Activated CD4-positive, alpha-beta T cell treated with anti-CD3 and anti-CD28 coated beads for 4 hours (primary cell): ENCODE measurements at places on chromosomes 16 and 17.

DNA sequence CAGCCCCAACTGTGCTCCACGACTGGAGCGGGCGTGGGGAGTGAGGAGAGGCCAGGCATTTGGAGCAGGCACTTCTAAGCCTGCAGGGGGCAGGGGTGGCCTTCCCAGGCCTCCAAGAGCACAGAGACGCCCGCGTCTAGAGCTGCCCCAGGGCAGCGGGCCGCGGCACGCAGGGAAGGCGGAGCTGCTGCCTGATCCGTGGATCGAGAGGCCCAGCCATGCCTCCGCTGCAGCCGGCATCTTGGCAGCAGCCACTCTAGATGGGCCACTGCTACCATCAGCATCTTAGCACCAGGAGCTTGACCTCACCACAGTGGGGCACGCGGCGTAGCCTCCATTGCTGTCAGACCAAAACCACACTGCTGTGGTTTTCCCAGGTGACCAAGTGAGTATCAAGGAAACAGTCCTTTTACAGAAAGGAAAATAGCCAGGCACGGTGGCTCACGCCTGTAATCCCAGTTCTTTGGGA lies 20.4 kb upstream of the WDR45B start:
- DNase-seq, result no peak

DNA sequence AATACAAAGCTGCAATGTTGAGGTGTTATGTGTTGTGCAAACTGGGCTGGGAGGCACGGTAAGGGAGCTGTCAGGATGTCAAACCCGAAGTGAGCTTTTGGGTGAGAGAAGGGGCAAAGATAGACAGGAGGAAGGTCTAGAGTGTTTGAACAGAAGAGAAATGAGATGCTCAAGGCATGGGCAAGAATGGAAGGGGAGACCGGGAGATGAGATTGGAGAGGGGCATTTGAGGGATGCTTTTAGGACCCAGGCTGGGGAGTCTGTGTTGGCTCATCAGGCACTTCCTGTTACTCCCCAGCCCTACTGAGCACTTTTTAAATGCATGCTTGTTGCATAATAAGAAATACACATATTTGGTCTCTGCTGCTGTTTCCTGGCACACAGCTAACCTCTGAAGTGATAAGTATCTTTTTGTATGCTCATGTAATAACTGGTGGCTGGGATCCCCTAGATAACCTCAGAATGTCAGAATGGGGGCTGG lies 13.7 kb downstream of the UNC45B start:
- DNase-seq, result no peak

GRCh38 chr17:57372156-57372555 lies 115.8 kb downstream of the MSI2 start:
- no peak for DNase-seq

DNA sequence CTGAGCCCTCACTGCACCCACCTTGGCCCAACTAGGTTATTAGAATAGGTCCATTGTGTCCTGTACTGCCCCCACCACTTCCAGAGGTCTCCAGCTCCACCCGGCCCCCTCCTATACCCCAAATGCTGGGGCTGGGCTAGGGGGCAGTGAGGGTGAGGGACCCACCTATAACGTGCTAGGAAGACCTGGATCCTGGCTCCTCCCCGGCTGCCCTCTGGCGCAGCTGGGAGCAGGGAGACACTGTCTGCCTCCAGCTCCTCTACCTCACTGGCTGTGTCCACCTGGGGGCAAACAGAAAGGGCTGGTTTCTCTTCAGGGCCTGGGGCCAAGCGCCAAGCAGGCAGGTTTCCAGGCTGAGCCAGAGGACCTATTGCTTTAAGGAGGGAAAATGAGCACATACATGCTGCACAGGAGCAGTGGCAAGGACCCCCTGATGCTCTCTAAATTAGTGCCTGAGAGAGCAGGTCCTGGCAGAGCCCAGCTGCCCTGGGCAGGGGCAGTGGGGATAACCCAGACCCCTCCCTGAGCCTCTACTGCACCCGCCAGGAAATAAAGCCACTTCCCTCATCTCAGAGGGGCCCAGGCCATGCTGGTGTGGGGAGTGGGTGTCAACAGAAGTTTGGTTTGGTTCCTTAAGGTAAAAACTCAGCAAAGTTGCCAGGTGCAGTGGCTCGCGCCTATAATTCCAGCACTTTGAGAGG lies 12.2 kb downstream of the TSPOAP1 start:
- DNase-seq, result peak; percentile 0

DNA sequence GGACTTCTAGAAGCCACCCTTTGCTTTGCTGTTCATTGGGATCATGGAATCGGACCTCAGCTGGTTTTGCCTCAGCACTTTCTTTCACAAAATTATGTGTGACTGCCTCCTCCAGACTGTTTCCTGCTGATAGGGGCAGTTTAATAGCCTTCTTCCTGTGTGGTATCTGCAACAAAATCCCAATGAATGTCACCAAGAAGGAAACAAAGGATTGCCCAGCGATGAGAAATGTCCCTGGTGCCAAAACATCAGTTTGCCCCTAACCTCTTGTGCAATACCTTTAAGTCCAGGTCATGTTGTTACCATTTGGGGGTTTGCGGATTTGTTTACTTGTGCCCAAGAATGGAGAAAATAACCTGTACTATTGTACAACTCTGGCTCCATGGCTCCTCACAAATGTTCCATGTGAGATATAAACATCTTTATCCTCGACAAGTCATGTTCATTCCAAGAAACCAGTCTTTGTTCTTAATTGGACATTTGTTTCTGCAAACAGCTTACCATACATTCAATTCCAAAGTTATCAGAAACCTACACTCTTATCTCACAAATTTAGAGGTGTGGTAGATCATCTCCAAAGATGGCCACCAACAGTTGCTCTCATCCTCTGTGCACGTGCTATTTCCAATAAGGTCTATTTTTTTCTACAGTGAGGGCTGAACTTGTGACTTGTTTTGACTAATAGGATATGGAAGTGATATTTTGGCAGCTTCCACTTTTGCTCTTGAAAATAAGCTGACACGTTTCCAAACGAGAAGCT lies 14.8 kb downstream of the TAC4 start:
- DNase-seq, result no peak

GRCh38 chr17:50603340-50603739 lies 31.3 kb upstream of the ABCC3 start:
- no peak for DNase-seq

DNA sequence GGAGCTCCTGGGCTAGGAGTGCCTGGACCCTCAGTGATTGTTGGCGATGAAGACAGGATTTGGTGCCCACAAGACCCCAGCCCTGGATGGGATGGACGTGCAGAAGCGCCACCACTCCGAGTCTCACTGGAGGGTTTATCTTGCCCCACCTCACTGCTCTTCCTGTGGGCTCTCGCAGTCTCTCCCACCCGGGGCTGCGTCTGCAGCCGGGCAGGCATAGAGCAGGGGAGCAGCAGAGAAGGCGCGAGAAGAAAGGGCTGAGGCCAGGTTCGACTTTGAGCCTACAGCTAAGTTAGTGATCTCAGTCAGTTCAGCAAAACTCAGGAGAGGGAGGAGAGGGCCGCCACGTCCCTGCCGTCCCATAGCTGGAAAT lies 6.6 kb downstream of the UBE2I start:
- DNase-seq, result no peak

DNA sequence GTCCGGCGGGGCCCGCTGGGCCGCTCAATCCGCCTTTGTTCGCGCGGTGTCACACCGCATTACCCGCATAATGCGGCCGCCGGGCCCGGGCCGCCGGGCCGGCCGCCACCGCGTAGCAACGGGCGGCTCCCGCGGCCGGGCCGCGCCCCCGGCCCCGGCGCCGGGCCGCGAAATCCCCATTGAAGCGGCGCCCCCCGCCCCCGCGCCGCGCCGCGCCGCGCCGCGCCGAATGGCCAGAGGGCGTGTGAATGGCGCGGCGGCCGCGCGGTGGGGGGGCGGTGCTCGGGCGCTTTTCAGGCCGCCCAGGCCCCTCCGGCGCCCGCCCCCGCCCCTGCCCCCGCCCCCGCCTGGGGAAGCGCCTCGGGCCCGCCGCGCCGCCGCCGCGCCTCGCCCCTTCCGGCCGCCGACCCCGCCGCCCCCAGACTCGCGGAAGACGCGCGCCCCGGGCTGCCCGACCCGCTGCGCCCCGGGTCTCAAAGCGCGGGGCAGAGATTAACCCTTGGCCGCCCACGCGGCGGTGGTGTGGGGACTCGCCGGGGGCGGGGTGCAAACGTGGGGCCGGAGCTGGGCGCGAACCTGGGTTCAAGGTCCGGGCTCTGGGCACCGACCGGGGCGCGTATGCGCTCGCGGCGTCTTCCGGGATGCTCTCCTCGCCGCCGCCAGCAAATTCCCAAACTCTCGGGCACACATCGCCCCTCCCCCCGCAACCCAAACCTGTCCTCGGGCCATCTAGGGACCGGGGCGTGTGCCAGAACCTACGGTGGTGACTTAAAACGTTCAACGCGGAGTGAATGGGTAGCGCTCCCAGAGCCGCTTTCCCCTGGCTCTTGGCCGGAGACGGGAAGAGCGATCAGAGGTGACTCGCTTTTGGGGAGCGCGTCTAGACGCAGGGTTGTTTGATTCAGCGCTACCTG lies 46.7 kb downstream of the WNT3 start:
- DNase-seq, result no peak

- DNase-seq, result no peak
Measured at GRCh38 chr16:50305441-50306061, 39.2 kb downstream of the ADCY7 start.

DNA sequence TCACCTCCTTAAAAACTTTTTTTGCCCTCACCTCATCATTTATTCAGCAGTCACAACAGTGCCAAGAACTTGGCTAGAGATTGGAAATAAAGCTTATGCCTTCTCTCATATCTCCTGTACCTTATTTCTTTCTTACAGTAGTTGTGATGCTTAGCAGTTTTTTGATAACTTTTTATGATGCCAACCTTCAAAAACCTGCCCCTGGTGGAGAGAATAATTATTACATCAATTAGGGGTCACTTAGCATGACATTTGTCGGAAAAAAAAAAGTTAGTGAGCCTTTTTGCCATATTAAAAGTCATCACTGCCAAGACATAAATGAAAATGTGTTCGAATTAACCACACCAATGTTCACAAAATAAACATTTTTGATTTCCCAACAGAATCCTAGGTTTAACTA lies 296.6 kb downstream of the WWOX start:
- no peak for DNase-seq

GRCh38 chr17:79799538-79800324 lies 2.9 kb upstream of the CBX8 start:
- no peak for DNase-seq

GRCh38 chr16:76653390-76654026 lies 376.3 kb downstream of the CNTNAP4 start:
- DNase-seq, result no peak

GRCh38 chr17:8820311-8821010 lies 21.3 kb upstream of the MFSD6L start:
- DNase-seq, result no peak

DNA sequence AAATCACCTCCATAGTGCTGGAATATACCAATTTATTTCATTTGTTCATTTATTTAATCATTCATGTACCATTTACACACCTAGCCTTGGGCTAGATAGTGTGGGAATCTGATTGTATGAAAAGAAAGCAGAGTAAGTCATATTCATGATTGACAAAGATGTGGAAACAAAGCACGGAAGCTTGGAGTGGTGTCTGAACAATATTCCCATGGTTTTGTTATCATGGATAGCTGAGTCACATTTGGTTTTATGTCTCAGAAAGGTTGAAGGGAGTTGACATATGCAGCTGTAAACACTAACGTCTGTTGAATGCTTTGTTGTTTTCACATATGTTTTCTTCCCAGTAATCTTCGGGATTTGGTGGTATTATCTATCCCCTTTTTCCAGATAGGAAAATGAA lies 76.6 kb downstream of the MAP2K4 start:
- no peak for DNase-seq

DNA sequence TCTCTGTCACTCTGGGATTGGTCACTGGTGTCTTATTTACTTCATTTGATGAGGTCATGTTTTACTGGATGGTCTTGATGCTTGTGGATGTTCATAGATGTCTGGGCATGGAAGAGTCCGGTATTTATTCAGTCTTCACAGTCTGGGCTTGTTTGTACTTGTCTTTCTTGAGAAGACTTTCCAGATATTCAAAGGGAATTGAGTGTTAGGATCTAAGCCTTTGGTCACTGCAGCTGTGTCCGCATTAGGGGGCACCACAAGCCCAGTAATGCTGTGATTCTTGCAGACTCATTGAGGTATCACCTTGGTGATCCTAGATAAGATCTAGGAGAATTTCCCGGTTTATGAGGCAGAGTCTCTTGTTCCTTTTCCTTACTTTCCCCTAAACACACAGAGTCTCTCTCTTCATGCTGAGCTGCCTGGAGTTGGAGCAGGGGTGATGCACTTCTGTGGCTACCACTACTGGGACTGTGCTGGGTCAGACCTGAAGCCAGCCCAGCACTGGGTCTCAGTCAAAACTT lies 214.7 kb downstream of the SPECC1 start:
- no peak for DNase-seq

DNA sequence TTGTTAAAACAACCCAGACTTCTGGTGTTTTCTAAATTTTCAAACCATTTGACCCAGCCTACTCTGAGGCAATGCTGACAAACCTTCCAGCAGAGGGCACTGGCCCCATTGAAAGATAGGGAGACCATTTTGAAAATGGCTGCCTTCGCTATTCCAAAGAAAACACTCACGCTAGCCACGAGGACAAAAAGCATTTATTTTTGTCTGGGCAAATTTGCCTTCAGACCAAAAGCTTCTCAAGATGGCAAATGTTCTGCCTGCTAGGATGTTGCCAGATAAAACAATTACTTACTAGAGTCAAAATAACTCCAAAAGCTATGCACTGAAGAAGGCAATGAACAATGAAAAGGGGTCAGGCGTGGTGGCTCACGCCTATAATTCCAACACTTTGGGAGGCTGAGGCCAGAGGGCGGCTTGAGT lies 296.7 kb upstream of the IRX5 start:
- no peak for DNase-seq

GRCh38 chr17:76385892-76386786 lies 1.7 kb downstream of the SPHK1 start:
- peak; percentile 85 for DNase-seq

DNA sequence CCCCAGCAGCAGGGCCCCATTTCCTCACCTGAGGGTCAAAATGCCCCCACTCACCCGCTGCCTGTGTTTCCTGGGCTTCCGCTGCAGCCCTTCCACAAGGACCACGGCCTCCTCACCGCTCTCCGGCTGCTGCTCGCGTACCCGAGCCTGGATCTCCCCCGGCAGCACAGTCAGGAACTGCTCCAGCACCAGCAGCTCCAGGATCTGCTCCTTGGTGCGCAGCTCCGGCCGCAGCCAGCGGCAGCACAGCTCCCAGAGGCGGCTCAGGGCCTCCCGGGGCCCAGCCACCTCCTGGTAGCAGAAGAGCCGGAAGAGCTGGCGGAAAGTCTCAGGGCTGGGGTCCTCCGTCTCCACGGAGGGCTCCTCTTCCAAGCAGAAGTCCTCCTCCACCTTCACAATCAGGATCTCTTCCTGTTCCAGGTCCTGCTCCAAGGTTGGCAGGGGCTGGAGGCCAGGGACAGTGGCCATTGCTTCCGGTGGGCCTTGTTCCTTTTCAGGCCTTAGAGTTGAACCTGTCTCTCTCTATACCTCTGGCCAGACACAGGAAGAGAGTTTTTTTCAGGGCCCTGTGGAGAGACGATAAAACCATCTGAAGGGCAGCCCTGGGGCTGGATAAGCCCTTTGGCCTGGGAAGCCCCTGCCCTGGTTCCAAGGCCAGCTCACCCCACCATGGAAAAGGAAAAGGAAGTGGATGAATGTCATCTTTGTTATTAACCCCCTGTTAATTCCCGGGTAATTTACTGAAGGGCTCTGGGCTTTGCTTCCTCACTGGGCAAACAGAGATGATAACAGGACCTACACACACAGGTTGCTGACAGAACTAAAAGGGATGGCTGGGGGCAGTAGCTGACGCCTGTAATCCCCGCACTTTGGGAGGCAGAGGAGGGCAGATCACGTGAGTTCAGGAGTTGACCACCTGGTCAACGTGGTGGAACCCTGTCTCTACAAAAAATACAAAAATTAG lies 1.2 kb downstream of the ZNF500 start:
- no peak for DNase-seq

GRCh38 chr16:84565669-84566495 lies 52.0 kb downstream of the COTL1 start:
- DNase-seq, result no peak
